ENCODE measurements at places on chromosomes 3 and 15.

DNA sequence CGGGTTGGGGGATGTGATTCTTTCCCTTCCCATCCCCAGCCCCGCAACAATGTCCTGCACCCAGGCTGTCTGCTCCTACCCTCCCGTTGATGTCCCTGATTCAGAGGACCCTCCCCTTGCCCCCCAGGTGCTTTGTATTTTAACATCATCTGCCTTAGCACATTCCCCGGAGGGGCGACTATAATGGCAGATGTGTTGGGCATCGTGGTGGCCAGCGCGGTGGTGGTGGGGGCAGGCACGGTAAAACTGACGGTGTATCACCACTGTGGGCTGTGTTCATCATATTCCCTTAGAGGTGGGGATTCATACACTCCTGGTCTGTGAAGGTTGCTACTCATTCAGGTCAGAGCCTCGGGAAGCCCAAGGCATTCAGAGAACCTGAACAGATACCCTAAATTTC is 173.0 kb downstream of the ADAMTS17 start:
- DNase-seq = no peak

- peak; percentile 40 for DNase-seq
Observed at GRCh38 chr3:159844801-159845261, 143.8 kb upstream of the IL12A start.

DNA sequence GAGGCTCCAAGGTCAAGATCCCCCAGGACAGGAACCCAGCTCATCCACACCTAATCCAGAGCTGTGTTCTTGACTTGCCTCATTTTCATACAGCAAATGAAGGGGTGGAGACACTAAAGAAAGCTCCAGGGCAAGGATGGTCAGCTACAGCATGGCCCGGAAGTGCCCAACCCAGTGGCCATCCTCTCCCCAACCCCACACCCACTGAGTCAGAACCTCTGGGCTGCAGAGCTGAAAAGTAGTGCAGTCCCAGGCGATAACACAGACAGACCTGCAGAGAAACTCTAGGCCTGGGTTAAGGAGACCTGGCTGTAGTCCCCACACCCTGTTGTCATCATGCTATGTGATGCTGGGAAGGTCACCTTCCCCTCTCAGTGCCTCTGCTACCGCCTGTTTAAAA is 85.3 kb downstream of the SEMA5B start:
- DNase-seq = no peak

DNA sequence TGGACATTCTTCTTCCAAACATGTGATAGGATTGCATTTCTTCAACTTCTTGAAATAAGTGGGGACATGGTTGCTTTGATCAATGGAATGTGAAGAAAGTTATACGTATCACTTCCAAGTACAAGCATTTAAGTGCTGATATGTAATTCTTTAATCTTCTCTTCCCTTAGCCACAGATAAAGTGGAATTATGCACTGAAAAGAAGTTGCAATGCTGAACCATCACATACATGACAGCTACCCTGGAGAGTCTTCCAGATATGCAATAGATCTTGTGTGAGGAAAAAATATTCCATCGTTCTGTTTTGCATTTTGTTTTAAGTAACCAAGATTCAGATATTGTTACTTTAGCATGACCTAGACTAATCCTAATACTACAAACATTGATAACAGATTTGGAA is 674.3 kb downstream of the NSUN3 start:
- DNase-seq = no peak

DNA sequence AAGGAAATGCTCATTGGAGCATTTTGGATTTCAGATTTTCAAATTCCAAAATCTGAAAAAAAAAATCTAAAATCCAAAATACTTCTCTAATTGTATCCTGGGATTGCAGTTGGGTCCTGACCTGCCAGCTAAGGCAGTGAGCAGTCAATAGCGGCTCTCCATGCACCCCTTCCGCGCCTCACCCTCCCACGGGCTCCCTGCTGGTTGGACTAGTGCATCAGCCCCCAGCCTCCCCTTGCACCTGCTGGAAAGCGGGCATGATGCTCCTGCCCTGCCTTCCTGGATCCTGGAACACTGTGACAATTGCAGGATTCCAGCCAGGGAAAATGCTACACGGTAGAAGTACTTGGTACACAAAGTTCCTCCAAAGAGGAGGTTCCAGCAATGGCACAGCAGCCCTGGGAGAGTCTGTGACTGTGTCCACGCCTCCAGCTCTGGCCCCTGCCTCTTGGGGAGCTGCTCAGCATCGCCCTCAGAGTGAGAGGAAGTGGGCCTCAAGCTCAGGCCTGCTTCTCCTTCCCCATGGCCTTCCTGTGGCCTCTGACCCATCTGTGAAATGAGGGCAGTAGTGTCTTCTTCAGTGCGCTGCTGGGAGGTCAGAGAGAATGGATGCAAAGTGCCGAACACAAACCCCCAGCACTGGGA is 39.5 kb upstream of the CHRNB4 start:
- no peak for DNase-seq

- DNase-seq = no peak
Observed at GRCh38 chr3:32335365-32336112, 56.1 kb upstream of the CMTM7 start.

- no peak for DNase-seq
Observed at GRCh38 chr3:87219611-87220010, 7.5 kb upstream of the CHMP2B start.

GRCh38 chr3:120560304-120561250 is 35.6 kb upstream of the NDUFB4 start:
- DNase-seq = peak; percentile 70

- DNase-seq = no peak
Observed at GRCh38 chr3:193998628-193999195, 137.2 kb upstream of the HES1 start.

- DNase-seq = no peak
Observed at GRCh38 chr3:108528459-108529252, 18.3 kb upstream of the MYH15 start.

DNA sequence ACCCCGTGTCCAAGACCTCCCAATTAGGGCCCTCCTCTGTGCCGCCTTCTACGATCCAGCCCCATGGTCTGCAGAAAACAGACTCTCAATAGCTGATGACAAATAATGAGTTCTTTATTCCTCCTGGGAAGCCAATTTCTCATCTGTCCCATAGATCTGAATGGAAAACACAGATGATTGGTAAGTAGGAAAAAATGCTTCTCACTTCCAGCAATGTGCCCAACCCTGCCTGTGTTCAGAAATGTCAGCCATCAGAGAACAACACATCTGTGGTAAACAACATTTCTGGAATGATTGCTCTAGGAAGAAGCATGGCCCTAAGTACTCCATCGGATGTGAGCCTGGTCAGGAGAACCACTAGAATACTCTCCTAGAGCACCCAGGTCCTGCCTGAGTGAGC is 240.5 kb upstream of the HES1 start:
- no peak for DNase-seq

DNA sequence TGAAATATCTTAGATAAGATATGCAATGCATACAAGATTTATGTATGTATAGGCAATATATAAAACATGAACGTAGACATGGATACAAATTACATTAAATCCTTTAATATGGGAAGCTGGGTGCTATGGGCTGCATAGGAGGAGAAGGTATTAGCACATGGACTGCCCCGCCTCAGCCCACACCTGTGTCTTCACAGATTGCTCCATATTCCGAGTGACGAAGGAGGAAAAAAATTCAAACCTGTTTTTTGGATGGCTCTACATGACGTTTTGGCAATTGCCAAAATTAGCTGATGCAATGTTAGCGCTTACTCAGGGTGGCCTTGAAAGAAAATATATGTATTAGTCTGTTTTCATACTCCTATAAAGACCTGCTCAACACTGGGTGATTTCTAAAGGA is 223.4 kb upstream of the SLCO3A1 start:
- DNase-seq = no peak

DNA sequence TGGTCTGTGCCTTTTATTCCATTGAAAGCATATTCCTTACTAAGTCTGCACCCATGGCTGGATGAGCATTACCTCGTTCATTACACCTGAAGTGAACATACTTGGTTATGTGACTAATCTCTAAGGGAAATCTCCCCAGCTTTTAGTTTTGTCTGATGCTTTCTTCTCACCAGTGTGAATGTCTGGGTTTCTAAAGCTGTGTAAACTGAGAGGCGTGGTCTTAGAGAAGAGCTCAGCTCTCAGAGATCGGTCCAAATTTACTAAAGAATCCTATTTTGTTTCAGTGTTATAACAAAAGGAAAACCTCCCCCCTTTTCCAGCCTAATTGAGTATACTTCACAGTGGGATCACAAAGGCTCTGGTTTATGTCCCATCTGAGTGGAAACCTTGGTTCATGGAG is 352.3 kb downstream of the PTPRG start:
- DNase-seq = no peak

DNA sequence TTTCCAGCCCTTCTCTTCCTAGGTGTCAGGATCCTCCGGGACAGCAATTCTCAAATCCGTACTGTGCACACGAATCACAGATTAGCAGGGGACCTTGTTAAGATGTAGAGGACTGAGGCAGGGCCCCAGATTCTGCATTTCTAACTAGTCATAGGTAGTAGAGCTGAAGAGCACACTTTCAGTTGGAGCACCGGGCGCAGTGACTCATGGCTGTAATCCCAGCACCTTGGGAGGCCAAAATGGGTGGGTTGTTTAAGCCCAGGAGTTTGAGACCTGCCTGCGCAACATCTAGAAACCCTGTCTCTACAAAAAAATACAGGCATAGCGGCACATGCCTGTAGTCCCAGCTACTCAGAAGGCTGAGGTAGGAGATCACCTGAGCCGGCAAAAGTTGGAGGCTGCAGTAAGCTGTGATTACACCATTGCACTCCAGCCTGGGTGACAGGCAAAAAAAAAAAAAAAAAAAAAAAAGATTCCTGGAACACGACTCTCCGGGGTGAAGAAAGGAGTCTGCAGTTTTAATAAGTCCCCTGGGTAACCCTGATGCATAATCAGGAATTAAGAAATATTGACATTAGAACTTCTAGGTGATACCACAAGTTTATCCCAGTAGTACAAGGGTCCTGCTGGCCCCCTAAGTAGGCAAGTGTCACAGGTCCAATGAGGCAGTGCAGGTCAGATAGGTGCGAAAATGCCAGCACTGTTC is 21.4 kb upstream of the IGDCC3 start:
- no peak for DNase-seq

DNA sequence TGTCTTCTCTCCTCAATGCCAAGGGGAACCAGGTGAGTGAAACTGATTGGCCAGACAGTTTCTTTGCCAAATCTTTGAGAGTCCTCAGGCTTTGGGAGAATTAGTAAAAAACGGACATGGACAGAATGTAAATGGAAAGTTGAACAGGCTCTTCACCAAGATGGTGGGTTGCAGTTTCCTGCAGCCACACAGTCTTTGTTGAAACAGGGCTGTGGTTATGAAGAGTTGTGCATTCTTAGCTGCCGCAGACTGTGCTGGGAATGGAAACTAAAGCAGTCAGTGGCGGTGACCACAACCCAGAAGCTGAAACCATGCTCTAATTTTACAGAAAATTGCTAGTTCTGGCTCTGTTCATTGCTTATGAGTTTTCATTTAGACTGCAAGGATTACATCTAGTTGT is 42.1 kb upstream of the TASOR start:
- no peak for DNase-seq

- peak; percentile 27 for DNase-seq
Observed at GRCh38 chr15:49315391-49315823, 107.6 kb upstream of the FGF7 start.

DNA sequence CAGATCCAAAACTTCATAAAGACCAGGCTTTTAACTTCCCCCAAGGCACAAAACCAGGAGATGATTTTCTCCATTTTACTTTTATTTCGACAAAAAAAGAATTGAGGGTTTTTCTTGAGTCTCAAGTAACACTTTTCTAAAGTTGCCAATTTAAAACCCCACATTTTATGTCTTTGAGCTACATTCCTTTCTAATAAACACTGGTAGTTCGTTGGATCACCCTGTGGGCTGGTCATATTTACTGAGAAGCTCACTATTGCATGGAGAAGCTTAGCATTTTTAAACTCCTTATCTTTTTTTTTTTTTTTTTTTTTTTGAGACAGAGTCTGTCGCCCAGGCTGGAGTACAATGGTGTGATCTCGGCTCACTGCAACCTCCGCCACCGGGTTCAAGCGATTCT is 255.1 kb upstream of the TPM1 start:
- DNase-seq = peak; percentile 57

DNA sequence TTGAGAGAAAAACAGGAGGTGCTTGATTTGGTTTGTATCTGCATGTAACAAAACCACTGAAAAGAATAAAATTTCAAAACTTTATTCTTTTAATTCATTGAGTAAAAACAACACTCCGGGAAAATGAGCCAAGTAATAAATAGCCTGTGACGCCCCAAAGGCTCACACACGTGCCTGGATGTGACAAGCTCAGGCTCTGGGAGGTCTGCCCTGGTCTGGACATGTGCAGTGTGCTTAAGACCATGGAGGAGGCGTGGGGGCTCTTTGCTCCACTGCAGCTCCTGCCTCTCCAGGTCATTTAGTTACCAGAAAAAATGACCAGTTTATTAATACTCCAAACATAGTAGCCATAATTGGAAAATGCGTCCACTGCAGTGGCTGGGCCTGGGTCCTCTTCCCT is 8.6 kb upstream of the NME9 start:
- no peak for DNase-seq
